ENCODE measurements at places on chromosomes 6 and 20. TPM values are rescaled to one million over a fixed set of nuclear protein-coding genes. Genes with fewer than 3 reads are reported as not detected.

Gene NFKBIE
- total RNA-seq = 12.4 TPM

Gene HLA-DRB5
- total RNA-seq = not detected

Gene OR2H2
- not detected for total RNA-seq

Gene SPAG4
- 0.45 TPM for total RNA-seq

Gene BMP5
- total RNA-seq = 1.2 TPM

Gene RAMACL
- total RNA-seq = 0.04 TPM

Gene SNPH
- total RNA-seq = 1.5 TPM

Gene EDN3
- not detected for total RNA-seq

Gene BPIFB4
- total RNA-seq = not detected

Gene NOX3
- total RNA-seq = not detected

Gene PLN
- 0.60 TPM for total RNA-seq

Gene SPTLC3
- total RNA-seq = 5.5 TPM

Gene MOG
- total RNA-seq = not detected

Gene ABHD16B
- total RNA-seq = not detected

Gene SALL4
- total RNA-seq = not detected

Gene ULBP3
- total RNA-seq = 8.5 TPM

Gene HDGFL1
- not detected for total RNA-seq

Gene LAMA2
- 9.7 TPM for total RNA-seq

Gene CLVS2
- total RNA-seq = not detected

Gene SOX12
- 2.2 TPM for total RNA-seq

Gene METTL24
- total RNA-seq = not detected

Gene NRSN1
- not detected for total RNA-seq

Gene SLC22A2
- not detected for total RNA-seq

Gene LIME1
- 0.27 TPM for total RNA-seq

Gene EFCAB8
- total RNA-seq = not detected

Gene LINC00237
- not detected for total RNA-seq

Gene RNF144B
- 0.31 TPM for total RNA-seq

Gene TENT5A
- total RNA-seq = 16.4 TPM

Gene KCNB1
- total RNA-seq = 0.02 TPM

Gene HLA-DRA
- 0.53 TPM for total RNA-seq

Gene PROKR2
- total RNA-seq = not detected

Gene CLIC5
- total RNA-seq = not detected

Gene DPM1
- total RNA-seq = 115 TPM

Gene BHLHE23
- total RNA-seq = not detected

Gene CLPSL2
- total RNA-seq = not detected

Gene SMIM28
- not detected for total RNA-seq

Gene SAPCD1
- total RNA-seq = 2.8 TPM

Gene CD24
- total RNA-seq = 276 TPM

Gene SLC22A7
- total RNA-seq = not detected

Gene DXO
- 13.5 TPM for total RNA-seq

Gene FAM217B
- total RNA-seq = 3.6 TPM

Gene HMGN4
- 88.8 TPM for total RNA-seq

Gene KCNK16
- not detected for total RNA-seq

Gene MACROD2
- total RNA-seq = 1.2 TPM

Gene RBCK1
- total RNA-seq = 95.5 TPM

Measured in H4 (cell line).